ENCODE measurements at places on chromosomes 5 and 9. TPM values are rescaled to one million over a fixed set of nuclear protein-coding genes. Genes with fewer than 3 reads are reported as not detected.

DNA sequence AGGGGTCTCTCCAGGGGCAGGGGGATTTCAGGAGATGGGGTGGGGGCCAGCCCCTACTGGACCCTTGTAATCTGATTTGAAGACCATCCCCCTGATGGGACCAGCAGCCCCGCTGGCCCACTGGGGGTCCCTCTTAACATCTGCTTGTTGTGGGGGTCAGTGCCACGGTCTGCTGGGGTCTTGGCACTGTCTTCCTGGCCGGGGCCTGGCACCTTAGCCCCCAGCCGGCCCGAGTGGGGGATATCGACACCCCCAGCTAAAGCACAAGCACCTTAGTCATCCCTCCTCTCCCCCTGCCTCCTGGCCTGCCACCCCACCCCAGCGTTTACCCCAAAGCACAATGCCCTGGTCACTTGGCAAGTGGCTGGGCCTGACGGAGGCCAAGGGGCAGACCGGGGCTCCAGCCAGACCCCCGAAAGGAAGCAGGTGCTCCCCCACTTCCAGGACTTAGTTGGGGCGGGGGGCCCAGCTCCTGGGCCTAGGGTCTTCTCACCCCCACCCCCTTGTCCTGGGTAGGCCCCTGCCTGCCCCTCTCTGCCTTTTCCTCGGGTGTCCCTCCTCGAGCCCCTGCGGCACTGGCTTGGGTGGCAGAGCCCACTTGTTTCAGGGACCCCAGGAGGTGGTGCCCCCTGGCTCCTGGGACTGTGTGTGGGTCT lies 1.4 kb upstream of the NFX1 start:
- DNase-seq: peak; percentile 15

DNA sequence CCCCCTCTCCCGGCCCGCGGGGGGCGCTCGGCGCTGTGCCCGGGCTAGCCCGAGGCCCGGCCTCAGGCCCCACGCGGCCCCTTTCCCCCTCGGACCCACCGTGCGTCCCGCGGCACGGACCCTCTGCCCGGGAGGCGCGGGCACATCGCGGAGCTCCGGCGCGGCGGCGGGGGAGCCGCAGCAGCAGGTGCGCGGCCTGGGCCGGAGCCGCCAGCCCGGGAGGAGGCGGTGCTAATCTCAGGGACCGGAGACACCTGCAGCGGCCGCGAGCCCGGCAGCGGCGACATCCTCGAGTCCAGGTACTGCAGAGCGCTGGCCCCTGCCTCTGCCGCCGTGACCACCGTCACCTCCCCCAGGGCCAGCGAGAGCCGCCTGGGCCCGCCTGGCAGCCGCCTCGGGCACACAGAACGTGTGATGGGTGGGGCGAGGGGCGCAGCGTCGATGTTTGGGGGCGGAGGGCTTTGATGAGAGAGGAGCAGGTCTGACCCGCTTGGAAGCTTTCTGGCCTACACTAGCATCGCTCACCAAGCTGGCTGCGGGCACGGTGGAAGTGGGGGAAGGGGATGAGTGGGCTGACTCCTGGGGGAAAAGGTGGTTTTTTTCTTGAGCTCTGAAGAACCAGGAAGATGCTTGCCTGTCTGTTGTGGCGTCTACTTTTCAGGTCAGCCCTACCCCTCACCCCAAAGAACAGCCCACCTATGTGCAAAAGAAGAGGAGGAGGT lies 524 bp downstream of the CYFIP2 start:
- peak; percentile 31 for DNase-seq

Gene FOXD4L6
- not detected for polyA plus RNA-seq

GRCh38 chr5:164302533-164303235 lies 797.3 kb downstream of the MAT2B start:
- DNase-seq: no peak

GRCh38 chr9:19162026-19162366 lies 34.7 kb upstream of the PLIN2 start:
- no peak for DNase-seq

Gene C9orf153
- polyA plus RNA-seq: 0.44 TPM

DNA sequence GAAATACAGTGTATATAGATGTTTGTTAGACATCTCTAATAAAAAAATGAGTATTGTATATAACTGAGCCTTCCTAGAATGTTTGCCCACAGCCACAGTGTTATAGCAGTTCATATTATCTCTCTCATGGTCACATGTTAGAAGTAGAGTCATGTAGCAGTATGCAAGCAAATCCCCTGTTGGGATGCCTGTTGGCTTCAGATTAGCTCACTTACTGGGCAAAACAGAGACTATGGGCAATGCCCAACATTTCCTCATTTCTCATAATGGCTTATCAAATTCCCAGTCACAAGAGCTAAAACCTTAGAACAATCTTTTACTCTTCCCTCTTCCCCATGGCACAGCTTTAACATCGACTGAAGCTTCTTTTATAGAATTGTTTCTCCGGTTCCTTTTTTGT lies 27.0 kb upstream of the PDCD1LG2 start:
- no peak for DNase-seq

DNA sequence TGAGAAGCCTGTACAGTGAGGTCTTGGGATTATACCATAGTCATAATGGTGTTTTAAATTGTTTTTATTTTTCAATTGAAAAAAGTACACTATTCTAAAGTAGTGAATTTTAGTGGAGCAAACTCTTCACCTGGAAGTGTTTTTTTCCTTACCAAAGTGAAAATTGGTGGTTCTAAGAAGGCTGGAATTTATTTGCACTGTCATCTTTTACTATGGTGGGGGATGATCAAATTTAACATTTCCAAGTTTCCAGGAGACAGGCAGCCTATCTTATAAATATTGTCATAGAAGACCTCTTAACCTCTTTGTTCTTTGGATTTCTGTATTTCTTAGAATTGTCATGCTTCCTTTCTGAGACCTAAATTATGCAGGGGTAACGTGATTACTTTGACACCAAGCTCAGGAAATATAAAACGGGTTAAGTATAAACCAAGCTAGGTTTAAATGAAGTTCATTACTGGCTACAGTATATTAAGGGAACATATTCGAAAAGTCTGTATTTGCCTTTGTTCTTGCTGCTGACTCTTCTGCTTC lies 20.2 kb downstream of the NDFIP1 start:
- DNase-seq: no peak

Gene NRG2
- polyA plus RNA-seq: 4.5 TPM

Gene DMRT2
- polyA plus RNA-seq: 0.03 TPM

- DNase-seq: no peak
Observed at GRCh38 chr5:81854915-81855314, 104.0 kb upstream of the SSBP2 start.

GRCh38 chr9:33662871-33663270 lies 132.5 kb upstream of the PRSS3 start:
- DNase-seq: no peak

Gene CSF2
- not detected for polyA plus RNA-seq

GRCh38 chr5:39352951-39353350 lies 11.3 kb downstream of the C9 start:
- no peak for DNase-seq

- DNase-seq: peak; percentile 21
Observed at GRCh38 chr9:87599901-87600610, 102.4 kb downstream of the DAPK1 start.

- DNase-seq: no peak
Observed at GRCh38 chr5:139690064-139690802, 42.1 kb downstream of the CXXC5 start.

- peak; percentile 16 for DNase-seq
Observed at GRCh38 chr9:40884072-40884901, 244.2 kb downstream of the FOXD4L6 start.

DNA sequence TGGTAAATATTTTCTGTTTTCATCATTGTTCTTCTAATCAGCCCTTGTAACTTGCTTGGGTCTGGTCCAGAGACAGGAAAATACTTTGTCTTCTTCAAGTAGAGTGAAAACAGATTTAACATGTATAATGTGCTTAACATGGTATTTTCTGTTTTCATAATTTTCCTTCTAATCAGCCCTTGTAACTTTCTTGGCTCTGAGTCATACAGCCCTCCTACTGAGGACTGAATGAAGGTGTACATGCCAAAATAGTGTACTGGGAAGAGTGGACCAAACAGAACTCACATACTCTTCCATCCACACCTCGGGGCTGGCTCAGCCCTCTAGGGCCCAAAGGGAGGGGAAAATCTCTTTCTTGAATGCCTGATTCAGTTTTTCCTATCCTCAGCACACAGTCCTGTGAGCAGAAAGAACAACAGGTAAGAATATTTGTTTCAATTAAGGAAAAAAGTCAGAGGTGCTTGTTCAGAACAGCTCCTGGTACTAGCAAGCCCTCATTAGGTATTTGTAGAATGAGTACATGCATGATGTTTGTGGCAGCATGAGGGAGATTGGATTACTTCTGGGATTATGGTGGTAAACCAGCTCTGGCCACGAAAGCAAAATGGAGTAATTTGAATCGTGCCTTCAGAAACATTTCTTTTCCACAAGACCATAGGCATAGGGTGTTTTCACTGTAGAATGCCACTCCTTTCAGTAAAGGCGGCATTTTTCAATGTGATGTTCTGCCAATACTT lies 24.2 kb upstream of the MACIR start:
- no peak for DNase-seq
